ENCODE measurements at places on chromosomes 2 and 18.

DNA sequence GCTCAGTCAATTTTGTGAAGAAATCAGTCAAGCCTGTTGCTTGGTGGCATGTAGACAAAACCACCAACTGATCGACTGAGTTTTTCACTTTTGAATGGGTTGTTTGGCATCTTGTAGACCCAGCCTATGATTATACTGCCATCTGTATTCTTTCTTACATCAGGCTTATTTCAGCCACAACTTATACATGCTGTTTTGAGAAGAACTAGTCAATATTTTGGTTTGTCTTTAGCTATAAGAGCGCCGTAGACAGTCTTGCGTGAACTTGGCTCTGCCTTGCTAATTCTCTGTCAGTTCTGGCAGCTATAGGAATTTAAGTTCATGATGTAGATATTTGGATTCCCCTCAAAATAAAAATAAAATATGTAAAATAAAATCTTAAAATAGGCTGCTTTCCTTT, 742.0 kb upstream of the FANCL start:
- no peak for DNase-seq

GRCh38 chr18:55694291-55694690, 106.3 kb upstream of the TCF4 start:
- DNase-seq, result no peak

- no peak for DNase-seq
These were observed 10.6 kb downstream of the CNDP1 start for GRCh38 chr18:74544898-74545297.

- DNase-seq, result no peak
These were observed 423 bp upstream of the TTC27 start for GRCh38 chr2:32627441-32627813.

DNA sequence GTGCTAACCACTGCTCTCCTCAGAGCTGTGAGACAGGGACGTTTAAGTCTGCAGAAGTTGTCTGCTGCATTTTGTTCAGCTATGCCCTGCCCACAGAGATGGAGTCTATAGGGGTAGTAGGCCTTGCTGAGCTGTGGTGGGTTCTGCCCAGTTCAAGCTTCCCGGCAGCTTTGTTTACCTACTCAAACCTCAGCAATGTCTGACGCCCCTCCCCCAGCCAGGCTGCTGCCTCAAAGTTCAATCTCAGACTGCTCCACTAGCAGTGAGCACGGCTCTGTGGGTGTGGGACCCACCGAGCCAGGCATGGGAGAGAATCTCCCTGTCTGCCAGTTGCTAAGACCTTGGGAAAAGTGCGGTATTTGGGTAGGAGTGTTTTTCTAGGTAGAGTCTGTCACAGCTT, 387.8 kb upstream of the SLC39A10 start:
- no peak for DNase-seq

GRCh38 chr2:97011977-97012569, 25.7 kb upstream of the FAM178B start:
- DNase-seq, result peak; percentile 71

- DNase-seq, result no peak
These were observed 93.1 kb downstream of the CABLES1 start for GRCh38 chr18:23228102-23229061.

- no peak for DNase-seq
These were observed 5.8 kb downstream of the DCDC2C start for GRCh38 chr2:3709225-3709624.

DNA sequence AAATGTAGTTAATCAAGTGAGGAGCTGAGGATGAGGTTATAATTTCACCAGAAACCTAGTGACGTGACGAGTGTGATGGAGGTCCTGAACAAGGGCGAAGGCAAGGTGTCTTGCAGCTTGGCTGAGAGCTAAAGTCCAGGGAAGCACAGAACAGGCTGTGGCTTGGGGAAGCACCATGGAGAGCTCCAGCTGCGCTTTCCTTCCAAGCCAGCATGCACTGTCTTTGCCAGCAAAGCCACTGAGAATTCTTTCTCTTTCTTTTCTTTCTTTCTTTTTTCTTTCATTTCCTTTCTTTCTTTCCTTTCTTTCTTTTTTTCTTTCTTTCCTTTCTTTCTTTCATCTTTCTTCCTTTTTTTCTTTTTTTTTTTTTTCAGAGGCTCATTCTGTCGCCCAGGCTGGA, 239.3 kb downstream of the FBXO15 start:
- no peak for DNase-seq

GRCh38 chr2:207617011-207617671, 8.1 kb downstream of the METTL21A start:
- DNase-seq, result no peak

DNA sequence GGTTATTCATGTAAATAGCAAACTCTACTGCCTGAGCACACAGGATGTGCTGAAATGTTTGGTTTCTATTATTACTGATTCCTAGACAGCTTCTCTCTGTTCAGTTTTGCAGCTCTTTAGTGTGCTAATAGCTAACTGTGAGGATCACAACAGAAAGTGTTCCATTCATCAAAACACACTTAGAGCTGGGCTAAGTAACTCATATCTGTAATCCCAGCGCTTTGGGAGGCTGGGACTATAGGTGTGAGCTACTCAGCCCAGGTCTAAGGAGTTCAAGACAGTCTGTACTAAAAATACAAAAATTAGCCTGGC, 63.2 kb downstream of the MOGAT1 start:
- no peak for DNase-seq

- no peak for DNase-seq
These were observed 87.7 kb downstream of the RAPGEF4 start for GRCh38 chr2:172823261-172823850.
